ENCODE measurements at places on chromosomes 6 and 20.

DNA sequence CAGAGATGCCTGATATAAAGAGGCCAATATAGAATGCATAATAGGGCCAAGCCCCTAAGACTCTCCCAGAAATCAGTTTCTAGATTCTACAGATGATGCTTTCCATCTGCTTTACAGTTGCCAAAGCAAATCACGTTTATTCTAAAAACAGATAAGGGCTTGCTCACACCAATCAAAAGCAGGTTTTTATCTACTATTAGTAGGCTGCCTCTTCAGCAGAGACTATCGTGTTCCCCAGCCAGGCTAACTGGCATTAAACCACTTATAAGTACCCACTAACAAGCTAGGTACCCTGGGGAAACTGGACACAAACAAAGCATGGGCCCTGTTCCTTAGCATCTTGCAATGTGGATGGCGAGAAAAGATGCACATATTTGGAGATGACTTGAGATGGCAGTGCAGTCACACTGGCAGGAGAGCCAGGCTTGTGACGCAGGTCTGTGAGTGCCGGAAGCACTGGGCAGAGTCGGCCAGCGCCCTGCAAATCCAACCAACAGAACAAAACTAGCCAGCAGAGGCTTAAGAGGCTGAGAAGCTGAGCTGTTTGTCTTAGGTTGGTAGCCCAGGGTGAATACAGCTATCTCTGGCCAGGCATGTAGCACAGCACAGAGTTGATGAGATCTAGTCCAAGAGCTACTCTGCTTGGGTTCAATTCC, 73.4 kb downstream of the GFOD1 start:
- DNase-seq, result no peak

DNA sequence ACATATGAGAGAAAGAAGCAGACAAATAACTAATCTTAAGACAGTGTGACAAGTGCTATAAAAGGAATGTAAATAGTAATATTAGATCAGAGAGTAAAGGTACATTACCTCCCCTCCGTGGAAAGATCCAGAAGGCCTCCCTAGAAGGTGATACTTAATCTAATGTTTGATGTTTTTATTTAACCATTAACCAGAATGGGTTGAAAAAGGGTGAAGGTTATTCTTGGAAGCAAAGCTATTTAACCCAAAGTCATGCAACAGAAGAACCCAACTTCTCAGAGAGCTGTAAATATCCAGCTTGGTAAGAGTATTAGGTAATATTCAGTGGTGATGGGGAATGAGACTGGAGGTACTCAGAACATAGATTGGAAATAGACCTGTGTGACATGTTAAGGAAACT, 68.0 kb upstream of the HIVEP1 start:
- no peak for DNase-seq

- DNase-seq, result peak; percentile 32
Measured at GRCh38 chr20:52983726-52984450, 11.7 kb downstream of the TSHZ2 start.

GRCh38 chr6:45504947-45505346, 127.2 kb upstream of the SUPT3H start:
- peak; percentile 25 for DNase-seq

GRCh38 chr6:43645613-43645964, 753 bp downstream of the RSPH9 start:
- no peak for DNase-seq
